ENCODE measurements at places on chromosomes 6 and 20.

DNA sequence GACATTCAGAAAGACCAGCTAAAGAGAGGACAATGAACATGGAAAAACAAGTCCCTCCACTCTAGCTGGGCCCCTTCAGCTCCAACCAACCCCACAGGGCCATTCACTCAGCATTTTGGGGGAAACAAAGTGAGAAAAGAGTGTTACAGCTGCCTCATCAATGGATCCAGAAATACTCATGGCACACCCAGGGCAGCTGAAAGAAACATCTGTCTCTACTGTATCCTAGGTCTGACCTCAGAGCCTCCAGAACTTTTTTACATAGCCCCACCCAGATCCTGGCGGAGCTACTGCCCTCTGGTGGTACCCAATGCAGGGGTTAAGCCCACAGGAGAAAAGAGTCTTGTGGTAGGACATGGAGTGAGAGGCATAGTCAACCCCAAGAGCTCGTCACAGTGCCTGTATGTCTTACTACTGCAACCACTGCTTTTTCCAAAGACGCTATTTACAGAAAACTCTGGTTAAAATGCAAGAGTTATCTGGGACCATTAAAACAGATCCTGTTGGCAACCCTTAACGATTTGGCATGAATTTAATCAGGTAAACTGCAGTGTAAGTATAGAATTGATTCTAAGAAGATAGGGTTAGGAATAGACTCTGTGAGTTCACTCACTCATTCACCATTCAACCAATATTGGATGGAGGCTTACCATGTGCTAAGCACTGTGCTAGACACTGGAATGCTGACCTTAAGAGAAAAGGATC is 37.4 kb upstream of the FAM83C start:
- DNase-seq: no peak

GRCh38 chr20:51541189-51542032 is 1.1 kb downstream of the NFATC2 start:
- DNase-seq: peak; percentile 49

DNA sequence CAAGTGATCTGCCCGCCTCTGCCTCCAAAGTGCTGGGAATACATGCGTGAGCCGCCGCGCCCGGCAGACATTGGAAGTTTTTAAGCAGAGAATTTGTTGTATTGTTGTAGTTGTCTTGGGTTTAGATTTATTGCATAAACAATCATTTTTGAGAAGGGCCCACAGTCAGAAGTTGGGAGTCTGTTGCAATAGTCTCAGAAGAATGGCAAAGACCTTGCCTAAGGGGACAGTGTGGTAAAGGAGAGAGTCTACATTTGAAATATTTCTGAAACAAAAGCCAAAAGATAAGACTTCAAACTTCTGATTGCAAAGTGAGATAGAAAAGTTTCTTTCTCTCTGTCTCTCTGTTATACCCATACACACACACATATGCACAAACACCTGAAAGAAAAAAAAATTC is 22.5 kb downstream of the HFE start:
- DNase-seq: no peak

DNA sequence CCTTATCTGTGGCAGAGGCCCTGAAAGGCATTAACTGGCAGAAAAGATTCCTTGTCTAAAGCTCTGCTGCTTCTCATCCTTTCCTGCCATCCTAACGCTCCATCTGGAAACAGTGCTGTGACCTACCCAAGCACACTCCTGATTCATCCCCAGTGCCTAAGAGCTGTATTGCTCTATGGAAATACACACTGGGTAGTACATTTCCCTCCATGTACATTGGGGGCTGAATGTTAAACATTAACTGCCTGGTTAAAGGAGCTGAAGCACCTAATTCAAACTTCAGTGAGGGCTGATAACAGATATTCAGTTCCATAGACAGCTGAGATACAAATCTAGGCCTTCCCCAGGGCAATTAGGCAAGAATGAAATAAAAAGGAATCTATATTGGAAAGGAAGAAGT is 36.7 kb upstream of the GMPR start:
- no peak for DNase-seq

DNA sequence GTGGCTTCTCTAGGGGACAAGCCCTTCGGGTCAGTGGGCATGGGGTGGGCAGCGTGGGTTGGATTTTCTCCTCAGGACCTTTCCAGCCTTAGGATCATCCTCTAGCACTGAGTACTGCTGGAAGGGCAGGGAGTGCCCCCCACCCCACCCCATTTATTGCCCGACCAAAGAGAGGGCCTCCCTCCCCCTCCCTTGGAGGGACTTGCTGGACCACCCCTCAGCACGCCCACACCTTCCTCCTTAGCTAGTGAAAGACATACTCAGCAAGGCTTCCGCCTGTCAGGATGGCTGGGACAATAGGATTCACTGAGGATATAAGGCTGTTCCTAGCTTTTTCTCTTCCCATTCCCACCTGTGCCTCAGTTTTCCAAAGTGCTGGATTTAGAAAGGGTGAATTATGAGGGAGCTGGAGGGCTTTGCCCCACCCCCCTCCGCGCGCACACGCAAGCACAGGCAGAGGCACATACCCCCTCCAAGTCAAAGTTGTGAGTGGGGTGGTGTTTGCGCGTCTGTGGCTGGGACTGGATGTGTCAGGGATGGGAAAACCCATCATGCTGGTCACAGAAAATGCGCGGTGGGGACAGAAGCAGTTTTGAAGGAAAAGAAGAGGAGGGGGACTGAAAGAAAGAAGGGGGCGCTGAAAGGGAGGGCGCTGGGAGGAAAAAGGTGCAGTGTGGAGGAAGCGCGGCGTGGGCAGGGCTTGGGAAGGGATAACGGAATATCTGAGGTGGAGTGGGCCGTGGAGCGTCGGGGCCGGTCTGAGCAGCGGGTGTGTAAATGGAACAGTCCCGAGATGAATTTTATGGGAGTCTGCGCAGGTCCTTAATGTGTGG is 693 bp upstream of the SLC29A1 start:
- DNase-seq: no peak

- DNase-seq: no peak
These were observed 15.4 kb downstream of the FNDC1 start for GRCh38 chr6:159184559-159184958.

DNA sequence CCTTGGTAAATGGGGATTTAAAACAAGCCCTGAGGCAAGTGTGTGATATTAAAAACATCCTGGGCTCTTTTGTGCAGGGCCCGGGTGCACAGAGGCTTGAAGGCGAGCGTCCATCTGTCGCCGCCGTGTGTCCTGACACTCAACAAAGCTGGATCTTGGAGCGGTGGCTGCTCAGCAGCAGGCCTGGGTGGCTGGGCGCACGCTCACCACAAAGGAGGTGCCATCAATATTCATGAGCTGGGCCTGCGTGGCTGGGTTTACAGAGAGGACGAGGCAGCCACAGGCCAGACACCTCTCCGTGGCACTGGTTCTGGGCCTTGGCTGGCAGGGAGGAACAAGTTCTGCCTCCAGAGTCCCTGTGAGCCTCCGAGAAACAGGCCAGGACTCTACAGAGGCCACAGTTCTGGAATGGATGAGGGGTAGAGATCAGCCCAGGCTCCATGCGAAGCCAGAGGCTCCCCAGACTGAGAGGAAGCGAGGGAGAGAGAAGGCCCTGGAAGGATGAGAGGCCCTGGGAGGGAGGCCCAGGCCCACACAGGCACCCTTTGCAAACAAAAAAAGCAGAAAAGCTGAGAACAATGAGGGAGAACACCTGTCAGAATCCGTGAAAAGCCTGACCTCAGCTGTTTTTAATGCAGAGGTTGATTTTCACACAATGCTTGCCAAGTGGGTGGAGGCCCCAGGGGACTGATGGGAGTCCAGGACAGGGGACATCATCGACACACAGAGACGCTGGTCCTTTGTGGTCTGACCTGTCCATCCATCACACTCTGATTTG is 21.9 kb downstream of the BHLHE23 start:
- no peak for DNase-seq

DNA sequence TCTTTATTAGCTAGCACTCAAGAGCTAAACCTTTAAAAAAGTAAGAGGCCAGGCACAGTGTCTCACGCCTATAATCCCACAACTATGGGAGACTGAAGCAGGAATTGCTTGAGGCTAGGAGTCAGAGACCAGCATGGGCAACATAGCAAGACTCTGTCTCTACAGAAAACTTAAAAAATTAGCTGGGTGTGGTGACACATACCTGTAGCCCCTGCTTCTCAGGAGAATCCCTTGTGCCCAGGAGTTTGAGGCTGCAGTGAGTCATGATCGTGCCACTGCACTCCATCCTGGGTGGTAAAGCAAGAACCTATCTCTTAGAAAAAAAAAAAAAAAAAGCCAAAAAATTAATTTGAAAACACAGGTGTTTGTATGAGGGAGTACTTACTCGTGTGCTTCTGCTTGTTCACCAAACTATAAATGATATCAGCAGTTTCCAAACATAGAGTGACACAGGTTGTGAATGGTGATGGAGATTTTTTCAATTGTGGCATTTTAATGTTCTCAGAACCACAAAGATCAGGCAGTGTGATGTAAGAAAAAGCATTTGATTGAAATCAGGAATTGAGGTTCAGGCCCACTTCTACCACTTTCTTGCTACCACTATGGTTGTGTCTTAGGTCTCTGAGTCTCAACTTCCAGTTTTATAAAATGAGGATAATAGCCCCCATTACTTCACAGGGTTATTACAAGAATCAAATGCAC is 104.9 kb downstream of the FOXO3 start:
- no peak for DNase-seq

DNA sequence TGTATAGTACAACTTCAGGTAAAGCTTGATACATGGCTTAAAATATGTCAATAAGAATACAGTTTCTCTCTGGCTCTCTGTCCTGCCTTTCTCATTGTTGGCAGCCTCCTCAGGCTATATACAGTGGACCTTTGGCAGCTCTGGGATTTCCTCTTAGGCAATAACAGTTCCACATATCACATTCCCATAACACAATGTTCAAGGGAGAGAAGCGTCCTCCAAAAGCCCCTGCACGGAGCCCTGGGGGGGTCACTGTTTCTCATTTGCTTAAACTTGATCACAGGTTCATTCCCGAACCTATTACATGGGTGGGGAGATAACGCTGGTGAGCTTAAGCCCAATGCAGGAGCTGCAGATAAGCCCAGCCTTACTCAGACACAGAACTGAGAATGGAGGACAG is 4.4 kb upstream of the FLRT3 start:
- DNase-seq: no peak

- DNase-seq: no peak
These were observed 38.6 kb downstream of the HEBP2 start for GRCh38 chr6:138442663-138443062.

- no peak for DNase-seq
These were observed 24.4 kb downstream of the FOXC1 start for GRCh38 chr6:1634081-1634480.

GRCh38 chr6:137013738-137014602 is 30.8 kb downstream of the IL20RA start:
- no peak for DNase-seq

- no peak for DNase-seq
These were observed 16.5 kb upstream of the CPNE5 start for GRCh38 chr6:36855750-36856149.

GRCh38 chr6:156628805-156629204 is 148.4 kb upstream of the ARID1B start:
- no peak for DNase-seq

DNA sequence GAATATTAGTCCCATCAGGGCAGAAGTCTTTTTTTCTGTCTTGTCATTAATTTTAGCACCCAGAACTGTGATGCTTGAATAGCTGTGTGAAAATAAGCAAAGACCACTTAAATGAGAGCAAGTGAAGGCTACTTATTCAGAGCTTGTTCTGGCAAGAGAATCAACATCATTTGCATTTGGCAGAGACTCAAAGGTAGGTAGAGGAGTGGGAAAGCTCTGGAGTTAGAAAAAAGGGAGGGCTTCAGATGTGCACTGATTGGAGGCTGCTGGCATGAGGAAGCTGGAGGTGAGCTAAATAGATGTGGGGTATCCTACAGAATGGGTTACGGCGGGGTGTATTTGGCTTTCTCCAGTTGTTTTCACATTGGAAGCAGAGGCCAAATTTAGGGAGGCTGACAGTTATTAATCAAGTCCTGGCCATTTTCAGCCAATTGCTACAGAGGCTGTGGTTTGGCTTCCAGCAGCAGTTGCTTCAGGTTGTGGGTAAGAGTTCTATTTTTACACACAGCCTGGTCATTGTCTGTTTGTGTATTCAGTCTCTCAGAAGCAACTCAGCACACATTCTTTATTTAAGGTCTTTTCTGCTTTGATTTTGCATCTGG is 254.3 kb downstream of the BTBD3 start:
- DNase-seq: no peak

- DNase-seq: peak; percentile 26
These were observed 24.0 kb downstream of the MTFR2 start for GRCh38 chr6:136226027-136226673.

DNA sequence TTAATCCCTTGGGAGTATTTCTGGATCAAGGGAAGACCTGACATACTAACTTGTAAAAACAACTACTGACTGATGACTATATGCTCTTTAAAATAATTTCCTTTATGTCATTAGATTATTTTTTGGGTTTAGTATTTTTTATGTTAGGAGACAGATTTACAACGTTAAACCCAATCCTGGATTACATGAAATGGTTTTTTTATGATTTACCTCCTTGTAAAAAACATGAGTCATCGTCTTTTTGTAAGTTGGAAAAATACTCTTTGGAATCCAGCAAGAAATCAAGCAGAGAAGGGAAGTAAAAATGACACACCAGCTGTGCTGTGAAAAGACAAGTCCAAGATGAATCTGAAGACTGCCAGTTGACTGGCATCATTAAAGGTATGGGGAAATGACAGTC is 6.7 kb downstream of the STK4 start:
- DNase-seq: no peak

GRCh38 chr6:18724056-18724455 is 336.9 kb downstream of the RNF144B start:
- no peak for DNase-seq

DNA sequence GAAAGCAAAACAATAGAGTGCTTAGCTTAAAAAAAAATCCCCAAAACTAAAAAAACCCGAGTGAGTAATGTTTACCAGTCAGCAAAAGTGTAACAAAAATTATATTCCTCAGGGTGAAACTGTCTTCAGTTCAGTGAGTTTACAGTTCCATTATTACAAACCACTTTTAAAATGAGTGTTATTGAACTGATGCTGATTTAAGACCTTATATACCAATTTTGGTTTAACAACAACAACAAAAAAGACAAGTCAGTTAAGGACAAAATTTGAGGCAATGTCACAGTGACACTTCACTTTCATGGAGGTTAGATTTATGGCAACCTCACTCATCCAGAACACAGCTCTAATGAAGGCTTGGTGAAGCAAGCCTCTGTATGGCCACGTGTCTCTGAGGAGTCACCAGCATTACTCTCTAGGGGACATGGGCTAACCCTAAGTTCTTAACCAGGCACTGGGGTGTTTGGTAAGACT is 630.8 kb downstream of the PHF3 start:
- DNase-seq: no peak

- DNase-seq: no peak
These were observed 78.1 kb downstream of the CFAP61 start for GRCh38 chr20:20130399-20130798.

- no peak for DNase-seq
These were observed 176.4 kb upstream of the AKAP12 start for GRCh38 chr6:151063352-151063751.

- DNase-seq: no peak
These were observed 3.3 kb upstream of the ASIP start for GRCh38 chr20:34237942-34238341.

DNA sequence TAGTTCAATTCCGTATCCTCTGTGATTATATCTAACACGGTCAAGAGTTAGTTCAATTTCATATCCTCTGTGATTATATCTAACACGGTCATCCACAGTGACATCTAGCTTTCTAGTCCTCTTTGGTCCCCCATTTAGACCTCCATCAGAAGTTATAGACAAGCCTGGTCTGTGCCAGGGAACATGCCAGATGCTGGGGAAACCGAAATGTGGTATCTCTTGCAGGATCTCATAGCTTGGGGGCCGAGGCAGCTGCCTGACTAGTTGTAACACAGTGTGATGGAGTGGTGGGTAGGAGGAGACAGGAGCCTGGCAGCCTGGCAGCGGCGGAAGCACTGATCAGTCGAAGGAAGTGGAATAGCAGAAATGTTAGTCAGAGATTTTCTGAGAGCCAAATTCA is 13.8 kb upstream of the SMOC2 start:
- DNase-seq: no peak
